Tibial nerve (tissue), 4 donors: ENCODE measurements at places on chromosomes 16 and 17.

DNA sequence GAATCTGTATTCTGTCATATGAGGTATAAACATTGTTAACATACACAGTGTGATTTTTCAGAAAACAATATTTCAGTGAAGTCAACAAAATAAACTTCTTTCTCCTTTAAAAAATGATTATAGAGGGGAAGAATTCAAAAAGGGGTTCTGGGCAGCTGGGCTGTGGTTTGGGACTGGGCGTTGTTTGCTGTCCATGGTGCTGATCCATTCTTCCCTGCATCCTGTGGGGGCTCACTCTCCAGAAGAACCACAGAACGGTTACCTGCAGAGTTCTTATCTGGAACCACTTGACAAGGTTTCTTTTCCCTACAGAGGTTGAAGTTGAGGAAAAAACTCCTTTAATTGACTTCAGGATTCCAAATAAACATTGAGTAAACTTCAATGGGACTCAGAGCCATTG is 1091.0 kb downstream of the CDH8 start:
- no peak for DNase-seq

- no peak for DNase-seq
Observed at GRCh38 chr16:89422905-89423630, 67.3 kb downstream of the ANKRD11 start.

DNA sequence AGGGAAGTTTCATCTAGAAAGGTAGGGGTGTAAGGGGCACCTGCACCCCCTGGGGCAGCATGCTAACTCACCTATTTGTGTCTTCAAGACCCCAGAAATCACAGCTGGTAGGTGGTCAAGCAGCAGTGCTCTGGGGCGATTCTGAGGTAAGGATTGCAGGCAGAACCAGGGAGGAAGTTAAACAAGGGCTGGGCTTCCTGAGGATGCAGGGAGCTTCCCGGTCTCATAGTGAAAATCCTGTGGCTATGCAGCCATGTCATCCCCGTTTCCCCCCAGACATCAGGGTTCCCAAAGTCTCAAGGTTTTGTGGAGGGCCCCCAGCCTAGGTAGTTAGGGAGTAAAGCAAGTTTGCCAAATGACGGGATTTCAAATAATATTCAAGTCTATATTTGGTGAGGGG is 78.5 kb downstream of the C16orf78 start:
- DNase-seq, result no peak

- no peak for DNase-seq
Observed at GRCh38 chr17:42640121-42640520, 19.0 kb upstream of the TUBG2 start.

- DNase-seq, result no peak
Observed at GRCh38 chr17:79152636-79153035, 78.0 kb downstream of the ENGASE start.

DNA sequence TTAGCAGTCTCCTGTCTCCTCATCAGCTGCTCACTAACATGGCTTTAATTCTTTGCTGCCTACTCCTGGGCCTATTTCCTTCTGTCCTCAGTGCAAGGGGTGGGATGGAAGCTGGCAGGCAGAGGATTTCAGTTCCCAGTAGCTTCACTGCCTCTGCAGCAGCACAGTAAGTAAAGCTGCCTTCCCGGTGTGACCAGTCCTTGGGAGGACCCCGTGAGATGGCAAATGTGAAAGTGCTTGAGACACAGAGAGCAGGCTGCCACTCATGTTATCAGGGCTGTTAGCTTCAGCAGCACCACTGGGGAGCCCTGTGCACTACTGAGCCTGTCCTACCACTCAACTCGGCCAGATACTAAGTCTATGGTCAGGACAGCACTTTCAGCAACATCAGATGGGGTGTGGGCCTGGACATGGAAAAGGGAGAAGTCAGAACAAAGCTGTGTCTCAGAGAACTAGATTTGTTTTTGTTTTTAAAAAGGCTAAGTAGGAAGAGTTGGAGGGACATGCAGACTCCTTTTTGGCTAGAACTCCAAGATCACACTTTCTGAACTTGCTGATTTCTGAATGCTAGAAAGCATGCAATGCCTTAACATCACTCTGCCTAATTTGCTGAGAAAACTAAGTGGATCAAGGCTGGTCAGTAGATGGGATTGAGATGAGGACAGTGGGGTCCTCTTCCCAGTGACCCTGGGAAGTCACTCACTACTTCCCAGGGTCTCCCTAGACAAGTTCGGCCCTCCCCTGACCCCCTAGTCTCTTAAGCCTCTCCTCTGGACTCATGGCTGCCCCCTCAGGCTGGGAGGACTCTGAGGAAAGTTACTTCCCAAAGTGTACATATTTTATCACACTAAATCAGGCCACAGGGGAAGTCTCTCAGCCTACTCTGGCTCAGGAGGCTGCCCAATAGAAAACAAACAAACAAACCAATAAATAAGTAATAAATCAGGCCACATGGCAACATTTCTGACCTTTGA is 1.1 kb downstream of the ACSF2 start:
- no peak for DNase-seq

- DNase-seq, result no peak
Observed at GRCh38 chr17:33142705-33143299, 150.3 kb downstream of the ASIC2 start.

GRCh38 chr17:40100669-40101366 is 429 bp upstream of the NR1D1 start:
- peak; percentile 98 for DNase-seq

DNA sequence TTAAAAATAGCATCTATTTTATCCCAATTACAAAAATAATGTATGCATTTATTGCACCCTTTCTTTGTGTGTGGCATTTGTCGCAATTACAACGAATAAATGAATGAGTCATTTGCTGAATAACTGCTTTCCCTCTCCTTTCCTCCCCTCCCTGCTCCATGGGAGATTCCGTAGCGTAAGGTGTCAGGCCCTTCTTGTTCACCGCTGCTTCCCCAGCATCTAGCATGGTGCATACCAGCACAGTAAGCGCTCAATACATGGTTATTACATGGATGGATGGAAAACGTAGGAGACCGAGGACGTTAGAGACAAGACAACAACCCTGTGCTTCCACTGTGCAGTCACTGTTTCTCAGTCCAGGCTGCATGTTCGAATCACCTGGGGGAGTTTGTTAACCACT is 336.0 kb upstream of the EEF2KMT start:
- no peak for DNase-seq

DNA sequence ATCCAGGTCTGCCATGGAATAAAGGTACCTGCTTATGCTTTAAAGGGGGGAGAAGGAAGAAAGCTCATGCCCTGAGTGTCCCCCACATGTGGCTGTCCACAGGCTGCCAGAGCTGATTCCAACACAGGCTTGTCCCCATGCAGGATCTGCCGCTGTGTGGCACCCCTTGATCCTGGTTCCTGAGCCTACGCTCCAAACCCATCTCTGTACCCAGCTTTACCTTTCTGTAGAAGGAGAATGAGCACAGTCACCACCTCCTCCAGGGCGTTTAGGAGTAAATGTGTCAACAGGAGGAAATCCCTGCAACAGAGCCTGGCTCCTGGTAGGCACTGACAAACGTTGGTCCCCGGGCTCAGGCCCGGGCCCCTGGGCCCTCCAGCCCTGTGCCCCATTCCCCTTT is 175.6 kb downstream of the RBFOX3 start:
- DNase-seq, result no peak

- no peak for DNase-seq
Observed at GRCh38 chr16:57873218-57873617, 70.9 kb upstream of the KIFC3 start.

DNA sequence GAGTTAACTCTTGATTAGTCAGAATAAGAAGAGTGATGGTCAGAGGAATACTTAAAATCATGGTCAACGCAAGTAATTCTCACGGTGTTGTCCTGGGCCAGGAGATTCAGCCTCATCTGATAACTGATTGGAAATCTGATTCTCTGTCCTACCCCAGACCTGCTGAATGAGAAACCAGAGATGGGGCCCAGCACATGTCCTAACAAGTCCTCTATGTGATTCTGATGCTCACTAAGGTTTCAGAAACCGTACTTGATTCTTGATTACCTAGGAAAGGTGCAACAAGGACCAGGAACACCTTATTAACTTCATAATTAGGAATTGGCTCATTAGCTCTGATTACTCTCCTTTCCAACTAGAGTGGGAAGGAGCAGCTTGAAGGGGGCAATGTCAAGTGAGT is 44.5 kb downstream of the ANKFY1 start:
- no peak for DNase-seq

DNA sequence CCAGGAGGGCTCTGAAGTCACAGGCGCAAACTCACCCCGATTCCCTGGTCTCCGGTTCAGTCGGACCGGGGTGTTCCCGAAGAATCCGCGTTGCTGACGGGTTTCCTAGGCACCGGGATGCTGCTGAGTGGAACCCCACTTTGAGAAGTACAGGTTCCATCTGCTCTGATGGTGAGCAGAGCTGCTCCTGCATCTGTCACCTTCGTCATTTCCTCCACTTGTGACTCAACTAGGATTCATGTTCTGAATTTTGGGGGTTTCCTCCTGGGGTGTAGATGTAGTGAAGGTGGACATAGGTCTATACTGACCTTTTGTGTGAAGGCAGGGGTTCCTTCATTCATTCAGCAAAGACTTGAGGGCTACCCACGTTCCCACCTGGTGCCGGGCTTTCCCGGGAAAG is 25.0 kb downstream of the LGALS3BP start:
- no peak for DNase-seq

GRCh38 chr16:11637320-11637719 is 30.9 kb upstream of the SNN start:
- no peak for DNase-seq

DNA sequence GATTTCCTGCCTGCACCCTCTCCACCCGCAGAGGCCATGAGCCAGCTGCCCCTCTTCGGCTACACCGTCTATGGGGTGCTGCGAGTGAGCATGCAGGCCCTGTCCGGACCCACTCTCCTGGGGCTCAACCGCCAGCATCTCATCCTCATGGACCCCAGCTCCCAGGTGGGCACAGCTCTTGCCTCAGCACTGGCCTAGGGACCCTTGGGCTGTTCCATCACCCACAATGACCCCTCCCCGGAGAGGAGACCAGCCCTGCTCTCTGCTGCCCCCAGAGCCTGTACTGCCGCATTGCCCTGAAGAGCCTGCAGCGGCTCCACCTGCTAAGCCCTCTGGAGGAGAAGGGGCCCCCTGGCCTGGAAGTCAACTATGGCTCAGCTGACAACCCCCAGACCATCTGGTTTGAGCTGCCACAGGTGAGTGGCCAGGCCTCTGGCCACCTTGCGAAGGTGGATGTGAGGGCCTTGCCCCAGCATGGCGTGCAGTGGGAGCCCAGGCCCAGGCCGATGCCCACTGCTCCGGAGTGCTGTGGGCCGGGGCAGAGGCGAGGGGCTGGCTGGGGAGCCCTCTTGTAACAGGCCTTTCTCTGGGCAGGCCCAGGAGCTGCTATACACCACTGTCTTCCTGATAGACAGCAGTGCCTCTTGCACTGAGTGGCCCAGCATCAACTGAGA is 7.3 kb upstream of the SMIM5 start:
- DNase-seq, result no peak

DNA sequence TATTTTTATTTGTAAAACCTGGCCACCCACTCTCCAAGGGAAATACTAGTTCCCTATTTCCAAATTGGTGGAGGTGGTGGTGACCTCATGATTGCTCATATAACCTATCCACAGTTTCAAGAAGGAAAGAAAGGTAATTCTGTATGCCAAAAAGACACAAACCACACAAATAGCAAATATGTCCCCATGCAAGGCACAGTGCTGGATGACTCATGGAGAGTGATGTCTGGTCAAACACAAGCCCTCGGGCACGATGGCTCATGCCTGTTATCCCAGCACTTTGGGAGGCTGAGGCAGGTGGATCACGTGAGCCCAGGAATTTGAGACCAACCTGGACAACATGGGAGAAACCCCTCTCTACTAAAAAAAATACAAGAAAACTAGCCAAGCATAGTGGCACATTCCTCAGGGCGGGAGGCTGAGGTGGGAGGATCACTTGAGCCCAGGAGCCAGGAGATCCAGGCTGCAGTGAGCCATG is 64.2 kb downstream of the GNA13 start:
- no peak for DNase-seq

DNA sequence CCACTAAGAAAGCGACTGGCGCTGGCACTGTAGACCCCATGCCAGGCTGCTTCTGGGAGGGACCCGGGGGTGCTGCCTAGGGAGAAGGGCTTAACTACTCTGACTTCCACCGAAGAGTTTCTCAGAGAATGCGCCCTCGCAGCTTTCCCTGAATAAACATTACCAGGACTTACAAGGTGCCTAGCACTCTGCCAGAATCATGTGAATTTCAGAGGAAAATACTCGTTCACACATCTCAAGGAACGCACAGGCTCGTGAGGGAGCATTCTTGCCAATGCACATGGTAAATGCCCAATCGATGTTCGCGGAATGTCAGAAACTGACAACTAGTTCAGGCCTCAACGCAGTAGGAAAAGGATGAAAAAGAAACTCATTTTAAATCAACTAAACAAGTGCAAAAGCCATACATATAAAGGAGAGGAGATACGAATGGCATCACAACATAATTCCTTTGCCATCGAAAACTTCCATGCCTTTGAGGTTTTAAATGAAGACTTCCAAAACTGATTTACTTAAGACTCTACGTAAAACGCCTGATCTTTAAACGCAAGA is 999 bp downstream of the CMC2 start:
- DNase-seq, result no peak

GRCh38 chr16:383326-384051 is 1.7 kb upstream of the PGAP6 start:
- no peak for DNase-seq

- DNase-seq, result no peak
Observed at GRCh38 chr17:75589919-75590303, 2.3 kb downstream of the MYO15B start.

DNA sequence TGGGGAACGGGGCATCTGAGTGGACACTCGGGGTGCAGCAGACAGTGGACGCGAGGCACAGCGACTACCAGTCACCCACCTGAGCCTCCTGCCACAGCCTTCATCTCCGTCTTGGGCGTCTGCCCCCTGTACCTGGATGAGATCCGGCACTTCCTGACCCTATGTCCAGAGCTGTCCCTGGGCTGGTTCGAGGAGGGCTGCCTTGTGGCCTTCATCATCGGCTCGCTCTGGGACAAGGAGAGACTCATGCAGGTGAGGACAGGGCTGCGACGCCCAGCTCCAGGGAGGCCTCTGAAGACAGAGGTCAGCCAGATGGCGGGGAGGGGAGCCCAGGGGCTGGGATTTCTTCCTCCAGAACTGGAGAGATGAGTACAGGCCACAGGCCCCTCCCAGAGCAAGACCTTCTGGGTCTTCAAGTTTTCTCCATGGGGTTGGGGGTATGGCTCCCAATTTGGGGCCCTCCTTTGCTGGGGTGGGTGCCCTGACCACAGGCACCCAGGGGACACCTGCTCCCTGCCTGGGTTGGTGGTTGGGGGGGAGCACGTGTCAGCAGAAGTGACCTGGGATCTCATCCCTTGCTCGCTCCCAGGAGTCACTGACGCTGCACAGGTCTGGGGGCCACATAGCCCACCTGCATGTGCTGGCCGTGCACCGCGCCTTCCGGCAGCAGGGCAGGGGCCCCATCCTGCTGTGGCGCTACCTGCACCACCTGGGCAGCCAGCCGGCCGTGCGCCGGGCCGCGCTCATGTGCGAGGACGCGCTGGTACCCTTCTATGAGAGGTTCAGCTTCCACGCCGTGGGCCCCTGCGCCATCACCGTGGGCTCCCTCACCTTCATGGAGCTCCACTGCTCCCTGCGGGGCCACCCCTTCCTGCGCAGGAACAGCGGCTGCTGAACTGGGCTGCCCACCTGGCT is 1.9 kb downstream of the AANAT start:
- DNase-seq, result no peak
